ENCODE measurements at places on chromosomes 5 and 9.

DNA sequence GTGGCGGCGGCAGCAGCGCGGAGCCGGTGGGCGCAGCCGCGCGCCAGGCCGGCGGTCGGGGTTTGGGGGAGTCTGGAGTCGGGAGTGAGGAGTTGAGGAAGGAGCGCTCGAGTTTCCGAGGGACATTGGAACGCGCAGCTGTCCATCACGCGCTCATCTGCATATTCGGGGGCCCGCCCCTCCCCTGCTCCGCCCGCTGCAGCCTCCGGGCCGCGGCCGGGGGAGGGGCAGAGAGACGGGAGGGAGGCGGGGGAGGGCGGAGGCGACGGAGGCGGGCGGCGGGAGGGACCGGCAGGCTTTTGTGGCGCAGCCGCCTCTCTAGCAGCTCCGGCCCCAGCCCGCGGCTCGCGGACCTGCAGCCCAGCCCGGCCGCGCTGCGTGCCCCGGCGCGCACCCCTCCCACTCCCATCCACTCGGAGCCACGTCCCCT, at the start of gene IRX2:
TSS of gene IRX2 (minus strand) at position 86 of the 430 bp plus-strand sequence. CDS start 264 bp downstream, outside the sequence.
- DNase-seq: no peak

GRCh38 chr5:41772056-41772455, 98.2 kb downstream of the OXCT1 start:
- DNase-seq: no peak

DNA sequence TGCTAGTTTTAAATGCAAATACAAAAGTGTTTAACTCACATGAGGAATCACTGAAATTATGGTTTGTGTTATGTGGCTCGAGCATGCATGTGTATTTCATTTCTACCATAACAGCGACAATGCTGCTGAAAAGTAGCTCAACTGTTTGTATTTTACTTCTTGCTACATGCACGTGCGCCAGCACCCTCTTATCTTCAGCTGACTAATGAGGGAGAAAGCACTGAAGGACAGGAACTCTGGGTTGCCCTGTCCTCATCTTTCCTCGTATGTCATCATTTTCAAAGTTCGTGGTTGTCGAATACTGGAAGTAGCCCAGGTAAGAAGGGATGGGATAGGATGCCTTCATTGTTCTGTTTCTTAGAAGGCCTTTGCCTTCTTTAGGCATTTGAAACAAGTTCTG, 120.3 kb downstream of the SYK start:
- DNase-seq: no peak

GRCh38 chr9:4588721-4589120, 73.4 kb upstream of the PLPP6 start:
- DNase-seq: no peak

DNA sequence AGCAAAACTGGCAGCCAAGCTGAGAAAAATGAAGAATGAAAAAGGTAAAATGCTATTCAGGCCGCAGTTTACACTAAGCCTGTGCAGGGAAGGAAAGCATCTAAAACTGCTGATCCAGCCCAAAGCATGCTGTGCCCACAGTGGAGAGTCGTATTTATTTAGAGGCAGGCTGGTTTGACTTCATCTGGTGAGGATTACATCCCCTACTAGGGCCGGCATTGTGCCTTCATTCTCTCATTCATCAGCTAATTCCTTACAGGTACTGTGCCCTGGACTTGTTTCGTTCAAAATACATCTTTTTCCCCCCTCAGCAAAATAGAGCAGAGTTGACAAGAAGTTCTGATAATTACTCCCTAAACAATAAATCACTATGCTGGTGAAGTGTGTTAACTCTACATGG, 137.5 kb upstream of the DAP start:
- no peak for DNase-seq

DNA sequence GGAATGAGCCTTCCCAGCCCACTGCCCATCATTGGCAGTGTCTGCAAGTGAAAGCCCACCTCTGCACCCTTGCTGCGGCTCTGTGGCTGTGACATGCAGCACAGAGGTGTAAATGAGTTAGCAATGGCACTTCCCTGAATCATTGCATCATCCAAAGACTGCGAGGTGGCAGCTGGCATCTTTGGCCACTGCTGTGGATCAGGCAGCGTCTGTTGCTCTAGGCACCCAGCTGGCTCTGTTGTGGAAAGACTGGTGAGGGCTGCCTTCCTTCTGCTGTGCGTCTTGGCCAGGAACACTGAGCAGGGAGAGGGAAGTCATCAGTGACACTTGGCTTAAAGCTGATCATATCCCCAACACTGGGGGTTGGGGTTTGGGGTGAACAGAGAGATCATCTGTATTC, 64.5 kb downstream of the MFAP3 start:
- no peak for DNase-seq

GRCh38 chr5:180105827-180106312, 34.3 kb upstream of the RNF130 start:
- DNase-seq: no peak

All from sigmoid colon (tissue), 7 donors.